ENCODE measurements at places on chromosomes 1 and 21.

GRCh38 chr1:11536573-11537379, 57.8 kb downstream of the DISP3 start:
- DNase-seq, result no peak

- DNase-seq, result no peak
Observed at GRCh38 chr21:41576013-41576615, 68.2 kb upstream of the TMPRSS2 start.

DNA sequence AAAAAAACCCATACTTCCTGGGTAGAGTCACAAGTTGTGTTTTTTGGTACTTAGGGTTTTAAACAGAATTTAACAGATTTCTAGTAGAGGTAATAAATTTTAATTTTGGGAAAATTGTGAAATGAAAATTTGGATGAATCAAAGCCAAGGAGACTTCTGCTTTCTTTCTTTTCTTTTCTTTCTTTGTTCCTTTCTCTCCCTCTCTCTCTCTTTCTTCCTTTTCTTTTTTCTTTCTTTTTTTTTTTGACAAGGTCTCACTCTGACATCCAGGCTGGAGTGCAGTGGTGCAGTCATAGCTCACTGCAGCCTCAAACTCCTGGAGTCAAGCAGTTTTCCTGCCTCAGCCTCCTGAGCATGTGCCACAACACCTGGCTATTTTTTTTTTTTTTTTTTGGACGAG, 46.9 kb upstream of the NEXN start:
- no peak for DNase-seq

DNA sequence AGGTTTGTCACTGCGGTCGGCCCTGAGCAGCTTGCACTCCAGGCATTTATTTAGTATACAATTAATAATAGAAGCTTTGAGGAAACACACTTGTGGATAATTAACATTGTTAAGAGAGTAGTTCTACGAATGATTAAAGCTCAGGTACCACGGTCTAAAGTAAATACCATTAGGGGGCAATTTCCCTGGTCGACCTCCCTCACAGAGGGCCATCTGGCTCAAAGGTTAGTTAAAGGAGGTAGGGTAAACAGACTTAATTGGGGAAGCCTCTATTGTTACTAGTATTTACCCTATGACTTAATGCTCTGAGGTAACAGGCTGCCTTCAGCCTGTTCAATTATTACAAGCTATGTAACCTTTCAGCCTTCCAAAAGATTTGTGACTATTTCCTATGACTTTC, 122.3 kb upstream of the SLC44A3 start:
- DNase-seq, result peak; percentile 95

GRCh38 chr1:233151861-233152260, 143.7 kb downstream of the PCNX2 start:
- DNase-seq, result no peak
